ELR (cell line): ENCODE measurements at places on chromosomes 1 and 21.

DNA sequence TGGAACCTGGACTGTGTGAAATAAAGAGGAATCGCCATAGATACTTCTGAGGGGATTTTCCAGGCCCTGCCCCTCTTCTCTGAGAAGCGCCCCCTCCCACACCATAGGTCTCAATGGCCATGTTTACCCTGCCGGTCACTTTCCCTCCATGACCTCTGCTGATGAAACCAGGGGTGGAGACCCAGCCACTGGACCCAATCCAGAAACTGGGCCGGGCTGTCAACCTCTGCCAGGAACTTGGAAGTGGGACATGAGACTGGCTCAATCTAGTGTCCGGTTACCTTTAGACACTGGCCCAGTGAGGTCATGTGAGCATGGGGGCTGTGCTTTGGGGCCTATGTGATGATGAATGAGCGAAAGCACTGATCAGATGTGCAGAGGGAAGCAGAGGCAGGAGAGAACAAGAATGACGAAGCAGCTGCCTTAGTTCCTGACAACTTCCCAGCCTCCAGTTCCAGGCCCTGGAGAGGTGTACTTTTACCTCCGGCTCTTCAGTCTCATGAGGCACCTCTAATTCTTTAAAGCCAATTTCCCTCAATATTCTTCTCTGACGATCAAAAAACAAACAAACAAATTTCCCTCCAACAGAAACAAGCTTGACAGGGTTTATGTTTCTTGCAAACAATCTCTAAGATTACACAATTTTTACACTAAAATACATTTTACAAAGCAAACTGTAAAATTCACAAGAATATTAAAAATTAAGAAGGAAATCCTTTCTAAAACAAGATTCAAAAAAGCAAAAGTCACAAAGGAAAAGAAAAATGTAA lies 4.9 kb downstream of the ASAP3 start:
- DNase-seq, result peak; percentile 31

DNA sequence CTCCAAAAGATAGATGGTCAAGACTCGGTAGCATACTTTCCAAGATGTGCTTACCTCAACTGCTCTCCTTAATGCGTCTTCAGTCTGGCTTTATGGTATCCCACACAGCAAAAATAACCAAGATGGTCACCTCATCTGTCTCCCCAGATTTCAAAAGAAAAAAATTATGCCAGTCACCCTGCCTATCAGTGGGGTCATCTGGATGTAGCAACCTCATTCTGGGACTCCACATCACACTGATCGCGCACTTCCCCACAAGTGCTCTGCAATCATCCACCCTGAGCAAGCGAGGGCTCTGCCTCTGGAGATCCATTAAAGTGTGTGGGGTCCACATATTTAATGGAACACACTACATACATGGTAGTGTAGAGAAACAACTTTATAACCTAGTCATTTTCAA lies 42.5 kb downstream of the ACBD3 start:
- no peak for DNase-seq

- DNase-seq, result no peak
These were observed 23.4 kb upstream of the DR1 start for GRCh38 chr1:93322349-93322748.

GRCh38 chr1:4176841-4177240 lies 276.8 kb upstream of the C1orf174 start:
- no peak for DNase-seq

- DNase-seq, result peak; percentile 26
These were observed 36.7 kb downstream of the EGLN1 start for GRCh38 chr1:231385416-231385748.

GRCh38 chr1:34800214-34800613 lies 7.4 kb downstream of the GJA4 start:
- peak; percentile 46 for DNase-seq

DNA sequence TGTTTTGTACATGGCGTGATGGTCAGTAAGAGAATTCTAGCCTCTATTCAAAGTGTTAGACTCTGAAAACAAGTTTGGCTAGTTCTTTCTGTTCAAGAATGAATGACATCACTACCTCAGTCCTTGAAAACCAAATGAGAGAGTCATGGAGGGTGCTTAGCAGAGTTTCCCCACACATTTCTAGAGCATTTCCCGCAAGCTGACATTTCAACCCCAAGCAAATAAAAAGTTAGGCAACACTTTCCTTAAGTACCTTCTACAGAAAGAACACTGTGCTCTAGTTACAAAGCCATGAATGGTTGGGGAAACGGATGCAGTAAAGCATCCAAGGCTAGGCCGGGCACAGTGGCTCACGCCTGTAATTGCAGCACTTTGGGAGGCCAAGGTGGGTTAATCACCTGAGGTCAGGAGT lies 47.9 kb upstream of the SLC44A3 start:
- DNase-seq, result no peak

GRCh38 chr21:40704141-40704540 lies 142.8 kb downstream of the DSCAM start:
- no peak for DNase-seq

DNA sequence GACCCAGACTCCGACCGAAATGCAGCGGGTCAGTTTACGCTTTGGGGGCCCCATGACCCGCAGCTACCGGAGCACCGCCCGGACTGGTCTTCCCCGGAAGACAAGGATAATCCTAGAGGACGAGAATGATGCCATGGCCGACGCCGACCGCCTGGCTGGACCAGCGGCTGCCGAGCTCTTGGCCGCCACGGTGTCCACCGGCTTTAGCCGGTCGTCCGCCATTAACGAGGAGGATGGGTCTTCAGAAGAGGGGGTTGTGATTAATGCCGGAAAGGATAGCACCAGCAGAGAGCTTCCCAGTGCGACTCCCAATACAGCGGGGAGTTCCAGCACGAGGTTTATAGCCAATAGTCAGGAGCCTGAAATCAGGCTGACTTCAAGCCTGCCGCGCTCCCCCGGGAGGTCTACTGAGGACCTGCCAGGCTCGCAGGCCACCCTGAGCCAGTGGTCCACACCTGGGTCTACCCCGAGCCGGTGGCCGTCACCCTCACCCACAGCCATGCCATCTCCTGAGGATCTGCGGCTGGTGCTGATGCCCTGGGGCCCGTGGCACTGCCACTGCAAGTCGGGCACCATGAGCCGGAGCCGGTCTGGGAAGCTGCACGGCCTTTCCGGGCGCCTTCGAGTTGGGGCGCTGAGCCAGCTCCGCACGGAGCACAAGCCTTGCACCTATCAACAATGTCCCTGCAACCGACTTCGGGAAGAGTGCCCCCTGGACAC lies 534 bp downstream of the C1orf56 start:
- peak; percentile 80 for DNase-seq

GRCh38 chr1:84078108-84078841 lies 65.8 kb upstream of the PRKACB start:
- DNase-seq, result peak; percentile 67

- peak; percentile 89 for DNase-seq
These were observed 699 bp downstream of the DIPK1A start for GRCh38 chr1:92960395-92961130.

DNA sequence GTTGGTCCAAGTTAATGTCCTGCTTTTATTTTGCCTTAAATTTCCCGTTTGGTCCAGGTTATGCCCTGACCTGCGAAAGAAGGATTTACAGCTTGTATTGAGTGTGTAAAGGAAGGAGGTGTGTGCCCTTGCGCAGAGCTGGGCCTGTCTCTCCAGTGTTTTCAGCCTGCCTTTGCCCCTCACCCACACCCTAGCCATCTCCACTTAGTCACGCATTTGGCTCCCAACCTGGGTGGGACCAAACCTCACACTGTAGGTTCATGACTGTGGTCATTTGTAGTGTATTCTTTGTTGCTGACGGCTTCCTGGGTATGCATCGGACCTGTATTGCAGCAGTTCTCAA lies 572 bp upstream of the SRSF10 start:
- peak; percentile 83 for DNase-seq

DNA sequence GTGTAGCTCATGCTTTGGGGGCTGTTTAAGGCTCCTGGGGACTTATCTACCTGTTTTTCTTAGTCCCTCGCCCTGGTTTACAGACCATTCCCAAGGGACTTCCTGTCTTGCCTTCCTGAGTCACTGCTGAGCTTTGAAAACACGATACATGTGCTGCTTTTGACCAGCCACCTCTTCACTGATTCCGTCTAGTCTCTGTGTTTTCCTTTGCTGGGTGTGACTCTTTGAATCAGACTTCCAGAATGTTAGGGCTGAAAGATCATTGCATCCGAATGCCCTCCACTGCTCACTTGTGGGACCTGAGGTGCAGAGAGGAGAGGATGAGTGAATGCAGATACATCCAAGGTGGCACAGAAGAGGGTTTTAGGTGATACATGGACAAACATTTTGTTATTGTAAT lies 35.4 kb upstream of the CITED4 start:
- DNase-seq, result peak; percentile 75

GRCh38 chr1:221459558-221459957 lies 282.3 kb downstream of the DUSP10 start:
- no peak for DNase-seq

- DNase-seq, result peak; percentile 67
These were observed 23.0 kb downstream of the ACTA1 start for GRCh38 chr1:229410692-229411433.

GRCh38 chr21:42733037-42733627 lies 79.7 kb downstream of the PDE9A start:
- DNase-seq, result no peak

DNA sequence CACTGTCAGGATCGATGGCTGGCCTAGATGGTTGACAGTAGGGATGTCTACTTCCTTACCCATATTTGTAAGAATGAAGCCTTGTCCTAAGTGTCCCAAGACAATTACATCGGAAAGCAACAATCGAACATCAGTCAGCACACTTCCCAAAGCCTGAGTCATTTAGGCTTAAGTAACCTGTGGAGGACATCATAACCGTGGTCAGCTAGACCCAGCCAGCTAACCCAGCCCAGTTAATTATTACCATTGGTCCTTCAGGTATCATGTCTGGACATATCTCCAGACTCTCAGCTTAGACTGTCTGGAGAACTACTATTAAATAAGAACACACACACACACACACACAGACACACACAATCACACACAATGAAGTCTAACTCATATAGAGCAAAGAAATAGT lies 264.7 kb downstream of the TRABD2B start:
- no peak for DNase-seq

DNA sequence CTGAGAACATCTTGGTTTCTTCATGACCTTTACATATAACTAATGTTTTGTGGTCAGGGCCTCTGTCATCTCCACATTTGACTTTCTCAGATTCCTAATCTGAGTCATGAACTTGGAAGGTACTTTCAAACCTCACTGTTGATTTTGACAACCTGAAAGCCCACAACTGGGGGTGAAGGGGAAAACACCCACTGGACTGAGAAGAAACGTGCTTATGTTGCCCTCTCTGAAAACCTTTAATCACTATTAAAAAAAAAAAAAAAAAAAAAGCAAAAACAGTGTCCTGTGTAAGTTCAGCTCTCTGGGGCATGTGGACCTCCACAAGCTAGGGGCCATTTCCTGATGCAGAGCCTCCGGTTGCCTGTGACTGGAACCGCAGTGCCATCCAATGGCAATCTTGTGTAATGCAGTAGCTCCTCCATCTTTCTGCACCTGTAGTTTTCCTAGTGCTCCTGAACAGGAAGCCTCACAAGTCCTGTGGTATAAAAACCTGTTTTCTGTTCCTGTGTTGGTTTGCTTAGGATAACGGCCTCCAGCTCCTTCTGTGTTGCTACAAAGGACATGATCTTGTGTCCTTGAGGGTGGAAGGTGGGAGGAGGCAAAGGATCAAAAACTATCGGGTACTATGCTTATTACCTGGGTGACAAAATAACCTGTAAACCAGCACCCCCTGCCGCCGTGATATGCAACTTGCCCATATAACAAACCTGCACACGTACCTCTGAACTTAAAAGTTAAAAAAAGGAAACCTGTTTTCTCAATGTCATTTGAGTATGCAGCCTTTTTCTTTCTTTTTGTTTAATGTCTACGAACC lies 124.5 kb downstream of the ZNF648 start:
- DNase-seq, result peak; percentile 22

DNA sequence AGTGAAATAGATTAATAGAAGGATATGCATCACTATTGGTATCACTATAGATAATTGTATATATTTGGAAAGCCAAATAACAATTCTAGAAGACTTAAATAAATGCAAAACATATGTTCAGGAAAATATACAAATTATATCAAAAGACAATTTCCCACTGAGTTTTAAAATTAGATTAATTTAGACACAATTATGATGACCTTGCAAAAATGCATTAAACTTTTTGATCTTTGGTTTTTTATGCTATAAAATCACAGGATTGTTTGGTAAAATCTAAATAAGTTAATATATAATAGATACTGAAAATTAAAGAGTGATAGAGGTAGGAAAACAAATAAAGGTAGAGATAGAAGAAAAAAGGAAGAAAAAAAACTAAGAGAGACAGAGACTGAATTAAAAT lies 2027.7 kb downstream of the MRPL39 start:
- no peak for DNase-seq

DNA sequence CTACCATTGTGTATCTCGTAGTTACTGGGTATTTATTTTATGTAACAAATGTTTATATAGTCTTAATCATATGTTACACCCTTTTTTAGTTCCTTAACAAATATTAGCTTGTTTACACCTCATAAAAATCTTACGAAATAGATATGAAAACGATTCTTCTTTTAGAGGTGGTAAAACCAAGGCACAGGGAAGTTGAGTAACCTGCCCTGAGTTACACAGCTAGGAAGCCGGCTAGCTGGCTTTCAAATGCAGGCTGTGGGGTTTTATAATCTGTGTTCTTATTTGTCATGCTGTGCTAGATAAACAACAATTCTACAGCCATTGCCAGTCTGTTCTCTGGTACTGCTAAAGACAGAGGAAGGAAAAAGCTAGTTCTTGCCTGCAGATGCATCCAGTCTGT lies 109.6 kb downstream of the NOS1AP start:
- no peak for DNase-seq

- no peak for DNase-seq
These were observed 153.9 kb downstream of the GRIK3 start for GRCh38 chr1:36880155-36881067.

DNA sequence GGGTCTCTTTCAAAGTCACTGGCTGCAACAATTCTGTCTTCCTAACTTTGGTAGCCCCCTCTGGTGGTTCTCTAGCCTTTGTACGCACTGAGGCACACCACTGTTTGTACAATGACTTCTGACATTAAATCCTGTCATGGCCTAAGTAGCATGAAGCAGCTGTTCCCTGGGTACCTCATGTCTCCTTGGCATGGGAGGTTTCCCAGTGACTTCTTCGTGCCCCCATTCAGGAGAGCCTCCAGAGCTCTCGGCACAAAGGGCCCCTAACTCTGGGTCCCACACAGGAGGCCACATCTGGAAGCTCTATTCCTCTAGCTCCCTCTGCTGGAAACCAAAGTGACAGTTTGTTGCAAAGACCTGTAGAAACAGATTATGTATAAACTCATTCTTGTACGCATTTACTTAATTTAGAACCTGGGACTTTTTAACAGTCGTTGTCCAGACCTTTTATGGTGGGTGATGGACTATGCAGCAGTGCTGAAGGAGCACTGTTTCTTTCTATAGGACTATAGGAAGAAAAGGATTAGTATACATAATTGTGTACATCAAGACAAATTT lies 13.4 kb downstream of the SWT1 start:
- DNase-seq, result peak; percentile 78

GRCh38 chr1:49626472-49626871 lies 397.3 kb downstream of the AGBL4 start:
- no peak for DNase-seq
